ENCODE measurements at places on chromosomes 11 and 22.
A peak's percentile ranks its signal among the peaks of the same experiment; 100 is the strongest.

GRCh38 chr22:49116021-49116420 is 711.7 kb downstream of the BRD1 start:
- no peak for DNase-seq

DNA sequence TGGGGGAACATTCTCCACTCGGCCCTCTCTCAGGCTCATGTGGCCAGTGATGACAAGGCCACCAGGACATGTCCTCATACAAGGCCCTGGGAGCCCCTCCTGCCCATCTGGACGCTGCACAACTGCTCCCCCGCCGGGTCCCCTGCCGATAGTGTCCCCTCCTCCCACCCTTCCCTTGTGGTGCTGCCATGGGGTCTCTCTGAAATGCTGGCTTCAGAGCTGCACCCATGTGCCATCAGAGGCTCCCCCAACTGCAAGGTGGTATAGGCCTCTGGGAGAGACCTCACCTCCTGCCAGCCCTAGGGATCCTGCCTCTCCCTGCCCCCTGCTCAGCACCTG is 113.0 kb downstream of the KCNQ1OT1 start:
- no peak for DNase-seq

DNA sequence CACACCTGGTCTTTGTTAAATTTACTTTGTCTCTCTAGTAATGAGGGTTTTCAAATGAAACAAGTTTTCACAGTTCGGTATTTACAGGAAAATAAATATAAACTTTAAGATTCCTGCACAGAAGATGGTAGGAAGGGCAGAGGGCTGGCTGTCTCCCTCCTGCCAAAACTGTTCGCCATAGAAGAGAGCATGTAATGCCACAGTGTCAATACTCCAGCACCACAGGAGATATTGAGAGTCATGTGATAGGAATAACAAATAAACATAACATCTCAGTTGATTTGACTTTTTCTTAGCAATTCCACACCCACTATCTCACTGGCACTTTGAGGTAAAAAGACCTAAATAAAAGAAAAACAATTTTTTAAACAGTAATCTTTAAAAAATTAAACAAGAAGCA is 100.9 kb downstream of the MRTFA start:
- no peak for DNase-seq

DNA sequence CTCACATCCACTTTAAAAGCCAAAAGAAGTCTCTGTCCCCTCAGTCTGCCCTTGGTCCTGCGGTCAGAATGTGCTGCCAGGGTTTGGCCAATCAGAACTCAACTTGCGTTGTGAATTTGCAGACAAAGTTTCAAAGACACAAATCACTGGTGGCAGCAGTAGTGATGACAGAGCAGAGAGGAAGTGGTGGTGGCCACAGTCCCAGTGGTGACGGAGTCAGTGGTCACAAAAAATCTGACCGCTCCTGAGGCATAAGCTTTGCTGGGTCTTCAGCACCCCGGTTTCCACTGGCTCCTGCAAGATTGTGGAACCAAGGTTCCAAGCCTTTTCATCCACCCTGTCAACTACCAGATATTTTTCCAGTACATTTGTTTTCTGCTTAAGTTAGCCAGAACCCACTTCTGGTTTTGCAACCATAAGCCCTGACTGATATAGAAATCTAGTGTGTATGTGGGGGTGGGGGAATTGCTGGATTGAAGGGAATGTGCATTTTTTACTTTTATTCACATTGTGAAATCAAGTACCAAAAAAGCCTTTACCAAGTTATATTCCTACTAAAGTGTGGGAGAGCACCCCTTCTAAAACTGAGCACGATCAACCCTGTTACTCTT is 112.3 kb downstream of the TMPRSS5 start:
- no peak for DNase-seq

- DNase-seq: no peak
These were observed 39.8 kb downstream of the MPPED2 start for GRCh38 chr11:30546334-30546733.

- no peak for DNase-seq
These were observed 174.1 kb downstream of the TTC28 start for GRCh38 chr22:28505416-28506149.

DNA sequence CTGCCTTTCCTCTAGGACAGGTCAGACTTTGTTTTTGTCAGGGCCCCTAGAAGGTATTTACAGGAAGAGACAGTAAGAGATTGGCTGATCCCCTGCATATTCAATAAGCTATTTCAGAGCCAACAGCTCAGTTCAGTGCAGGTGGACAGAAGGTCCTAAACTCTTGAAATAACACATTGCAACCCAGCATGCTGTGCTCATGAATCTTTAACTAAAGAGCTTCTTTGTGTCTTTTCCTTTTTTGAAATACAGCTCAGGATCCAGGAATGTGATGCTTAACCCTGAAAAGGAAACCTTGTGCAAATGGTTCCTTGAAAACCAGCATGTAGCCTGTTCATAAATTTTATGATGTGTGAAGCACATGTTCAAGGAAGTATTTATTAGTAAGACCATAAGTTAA is 43.9 kb downstream of the BBOX1 start:
- no peak for DNase-seq

- no peak for DNase-seq
These were observed 41.3 kb downstream of the LRRC32 start for GRCh38 chr11:76629116-76629852.

- DNase-seq: peak; percentile 38
These were observed 971 bp downstream of the DNAJB13 start for GRCh38 chr11:73951797-73952196.

DNA sequence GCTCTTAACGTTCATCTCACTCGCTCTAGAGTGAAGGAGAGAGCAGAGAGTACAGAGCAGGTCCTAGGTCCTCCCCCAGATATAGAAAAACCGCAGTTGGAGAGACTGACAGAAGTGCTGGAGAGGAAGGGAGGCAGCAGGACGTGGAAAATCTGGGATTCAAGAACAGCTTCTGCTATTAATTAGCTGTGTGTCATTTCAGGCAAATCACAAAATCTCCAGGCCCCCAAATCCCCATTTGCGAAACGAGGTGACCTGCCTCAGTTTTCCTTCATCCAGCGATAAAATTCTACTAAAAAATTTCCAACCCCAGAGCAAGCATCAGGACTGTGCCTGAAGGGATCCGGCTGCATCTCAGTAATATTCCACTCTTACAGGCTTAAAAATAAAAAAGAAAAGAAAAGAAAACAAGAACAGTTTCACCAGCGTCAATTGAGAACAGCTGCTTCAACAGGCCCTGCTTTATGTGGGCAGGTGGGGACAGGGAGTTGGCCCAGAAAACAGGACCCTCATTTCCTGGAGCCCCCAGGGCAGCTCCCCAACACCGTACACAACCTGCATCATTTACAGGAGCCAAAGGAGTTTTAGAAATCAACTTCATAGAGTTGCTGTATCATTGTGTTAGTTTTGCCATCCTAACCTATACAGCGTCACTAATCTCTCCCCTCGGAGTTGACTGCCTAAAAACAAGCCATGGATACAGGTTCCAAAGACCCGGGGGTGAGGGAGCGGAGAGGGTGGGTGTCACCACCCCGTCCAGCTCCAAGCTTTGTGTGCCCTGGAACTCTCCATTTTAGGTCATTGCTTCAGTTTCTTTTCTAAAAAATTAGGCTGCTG is 2.3 kb upstream of the MALAT1 start:
- DNase-seq: peak; percentile 68

DNA sequence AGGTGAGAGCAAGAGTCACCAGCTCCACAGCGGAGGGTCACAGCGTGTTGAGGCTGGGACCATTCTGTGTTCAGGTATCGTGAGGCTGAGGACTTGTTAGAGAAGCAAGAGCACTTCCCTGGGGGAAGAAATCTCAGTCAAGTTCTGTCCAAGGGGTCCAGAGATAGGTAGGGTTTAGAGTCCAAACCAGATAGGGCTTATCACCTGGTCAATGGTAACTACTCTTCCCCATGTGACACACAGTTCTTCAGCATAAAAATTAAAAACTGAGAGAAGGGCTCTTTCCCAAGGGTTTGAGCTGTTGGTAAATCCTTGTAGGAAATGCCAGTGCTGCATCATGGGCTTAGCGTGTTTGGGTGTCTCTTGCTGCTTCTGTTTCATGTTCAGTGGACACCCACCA is 54.8 kb upstream of the MN1 start:
- no peak for DNase-seq

GRCh38 chr11:8333376-8333775 is 69.7 kb upstream of the LMO1 start:
- no peak for DNase-seq

DNA sequence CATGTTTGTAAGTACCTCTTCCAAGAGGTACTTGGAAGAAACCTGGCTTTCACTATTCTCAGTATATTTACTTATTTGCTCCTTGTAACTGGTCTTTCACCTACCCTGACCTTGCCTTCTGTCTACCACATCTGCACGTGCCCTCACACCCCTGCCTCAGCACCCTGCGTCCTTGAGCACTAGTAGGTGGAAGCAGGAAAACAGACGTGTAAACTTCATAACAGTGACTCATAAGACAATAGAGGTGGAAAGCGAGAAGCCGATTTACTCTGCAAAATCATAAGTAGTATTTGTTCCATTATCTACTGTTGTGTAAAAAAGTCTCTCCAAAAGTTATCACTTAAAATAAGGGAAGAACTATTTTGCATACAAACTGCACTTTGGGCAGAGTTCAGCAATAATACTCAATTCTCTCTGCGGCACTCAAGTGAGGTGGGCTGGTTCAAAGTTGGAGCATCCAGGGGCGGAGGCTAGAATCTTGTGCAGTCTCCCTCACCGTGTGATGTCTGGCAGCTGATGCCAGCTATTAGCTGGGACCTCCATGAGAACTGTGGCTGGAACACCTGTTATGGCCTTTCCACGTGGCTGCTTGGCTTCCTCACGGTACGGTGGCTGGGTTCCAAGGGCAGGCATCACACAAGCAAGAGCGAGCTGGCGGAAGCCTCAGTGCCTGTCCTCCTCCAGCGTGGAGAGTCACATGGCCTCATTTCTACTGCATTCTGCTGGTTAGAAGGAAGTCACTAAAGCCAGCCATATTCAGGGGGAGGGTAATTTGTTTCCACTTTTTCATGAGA is 30.4 kb downstream of the PACS1 start:
- no peak for DNase-seq

Measured in NCI-H1417 (cell line).